ENCODE measurements at places on chromosomes 6 and 20.

GRCh38 chr20:47262008-47262364 lies 94.5 kb downstream of the ZMYND8 start:
- no peak for DNase-seq

- DNase-seq = no peak
These were observed 122.6 kb upstream of the PLCB4 start for GRCh38 chr20:8946036-8946940.

DNA sequence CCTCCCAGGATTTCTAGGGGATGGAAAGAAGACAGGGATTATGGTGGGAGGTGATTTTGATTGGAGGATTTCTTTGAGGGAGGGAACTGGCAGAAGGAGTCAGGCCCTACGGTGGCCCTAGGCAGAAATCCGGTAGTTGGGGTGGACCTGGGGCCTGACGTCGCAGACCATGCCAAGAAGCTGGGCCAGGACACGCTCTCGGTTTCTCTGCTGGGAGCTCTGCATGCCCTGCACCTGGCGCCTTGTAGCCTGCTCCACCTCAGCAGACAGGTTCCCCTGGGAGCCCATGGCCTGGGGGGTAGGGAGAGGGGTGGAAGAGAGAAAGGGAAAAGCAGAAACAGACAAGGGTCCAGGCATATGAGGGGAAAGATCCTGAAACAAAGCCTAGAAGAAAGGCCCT lies 1.1 kb downstream of the ATP6V1G2 start:
- DNase-seq = no peak

DNA sequence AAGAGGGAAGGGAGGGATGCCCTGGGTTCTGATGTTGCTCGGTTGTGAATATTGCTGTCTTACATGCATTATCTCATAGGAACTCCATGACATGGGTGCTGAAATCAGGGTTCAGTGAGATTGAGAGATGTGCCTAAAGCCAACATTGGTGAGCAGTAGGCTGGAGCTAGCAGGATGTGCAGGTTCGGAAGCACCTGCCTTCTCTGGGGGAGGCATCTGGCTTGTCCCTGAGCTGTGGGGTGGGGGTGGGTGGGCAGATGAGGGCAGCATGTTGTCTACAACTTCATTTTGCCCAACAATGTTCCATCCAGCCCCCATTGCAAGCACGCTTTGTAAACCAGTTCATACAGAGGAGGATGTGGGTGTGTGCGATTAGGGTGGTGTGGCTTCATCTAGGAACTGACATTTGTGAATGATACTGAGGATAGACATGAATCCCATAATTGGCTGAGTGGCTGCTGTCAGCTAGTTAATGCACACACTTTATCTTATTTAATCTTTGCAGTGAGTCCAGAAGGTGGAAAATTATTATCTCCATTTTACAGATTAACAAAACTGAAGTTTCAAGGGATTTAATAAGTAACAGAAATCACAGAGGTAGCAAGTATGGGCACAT lies 119.4 kb downstream of the SYNDIG1 start:
- DNase-seq = no peak

GRCh38 chr6:16097382-16098171 lies 31.3 kb upstream of the MYLIP start:
- no peak for DNase-seq

GRCh38 chr20:2606507-2607006 lies 45.9 kb upstream of the NOP56 start:
- no peak for DNase-seq

- DNase-seq = no peak
These were observed 197.6 kb downstream of the DTNBP1 start for GRCh38 chr6:15465212-15465611.

GRCh38 chr20:18304618-18305017 lies 16.3 kb downstream of the ZNF133 start:
- no peak for DNase-seq

GRCh38 chr6:32187009-32187709 lies 2.8 kb downstream of the PBX2 start:
- no peak for DNase-seq

GRCh38 chr20:14951707-14952418 lies 614.5 kb upstream of the FLRT3 start:
- DNase-seq = no peak

DNA sequence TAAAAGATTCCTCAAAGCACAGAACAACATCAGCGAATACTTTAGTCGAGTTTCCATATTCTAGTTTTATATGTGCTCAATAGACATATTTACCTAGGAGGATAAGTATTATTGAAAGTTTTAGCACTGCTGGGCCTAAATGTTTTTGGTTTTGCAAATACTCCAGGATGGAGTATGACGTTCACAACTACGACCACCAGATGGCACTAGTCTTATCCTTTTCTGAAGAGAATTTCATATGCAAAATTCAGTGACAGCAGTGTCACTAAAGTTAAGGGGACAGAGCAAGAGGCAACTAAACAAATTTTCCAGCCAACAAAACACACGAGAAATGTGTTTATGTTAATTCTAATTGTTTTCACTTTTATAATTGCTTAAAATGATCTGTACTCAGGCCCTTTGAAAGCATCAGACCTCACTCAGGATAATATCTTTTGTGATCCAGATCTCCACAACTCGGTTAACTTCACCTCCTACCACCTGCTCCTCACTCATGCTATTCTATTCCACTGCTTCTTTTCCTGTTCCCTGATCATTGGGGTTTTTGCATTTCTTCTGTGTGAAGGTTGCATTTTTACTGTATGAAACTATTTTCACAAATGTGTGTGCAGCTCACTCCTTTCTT lies 220.8 kb downstream of the TRDN start:
- no peak for DNase-seq

DNA sequence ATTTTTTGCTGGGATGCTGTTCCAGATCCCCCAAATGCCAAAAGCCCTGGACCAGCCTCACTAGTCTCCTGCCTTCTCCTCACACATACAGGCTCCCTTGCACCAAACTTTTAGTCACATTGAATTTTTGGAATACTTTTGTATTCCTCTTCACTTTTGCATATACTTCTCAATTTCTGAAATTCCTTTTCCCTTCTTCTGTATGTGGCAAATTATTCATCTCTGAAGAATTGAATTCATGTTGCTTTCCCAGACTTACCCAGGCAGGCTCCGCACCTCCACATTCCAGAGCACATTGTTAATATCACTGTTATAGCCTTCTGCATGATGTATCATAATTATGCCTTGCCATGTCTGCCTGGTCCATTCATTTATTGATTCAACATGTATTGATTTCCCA lies 255.3 kb upstream of the POU3F2 start:
- DNase-seq = no peak

- no peak for DNase-seq
These were observed 27.4 kb upstream of the APCDD1L start for GRCh38 chr20:58542411-58543095.

- DNase-seq = no peak
These were observed 97.2 kb downstream of the JAG1 start for GRCh38 chr20:10576411-10577090.

- peak; percentile 26 for DNase-seq
These were observed 1.5 kb downstream of the RBM38 start for GRCh38 chr20:57392512-57393271.

DNA sequence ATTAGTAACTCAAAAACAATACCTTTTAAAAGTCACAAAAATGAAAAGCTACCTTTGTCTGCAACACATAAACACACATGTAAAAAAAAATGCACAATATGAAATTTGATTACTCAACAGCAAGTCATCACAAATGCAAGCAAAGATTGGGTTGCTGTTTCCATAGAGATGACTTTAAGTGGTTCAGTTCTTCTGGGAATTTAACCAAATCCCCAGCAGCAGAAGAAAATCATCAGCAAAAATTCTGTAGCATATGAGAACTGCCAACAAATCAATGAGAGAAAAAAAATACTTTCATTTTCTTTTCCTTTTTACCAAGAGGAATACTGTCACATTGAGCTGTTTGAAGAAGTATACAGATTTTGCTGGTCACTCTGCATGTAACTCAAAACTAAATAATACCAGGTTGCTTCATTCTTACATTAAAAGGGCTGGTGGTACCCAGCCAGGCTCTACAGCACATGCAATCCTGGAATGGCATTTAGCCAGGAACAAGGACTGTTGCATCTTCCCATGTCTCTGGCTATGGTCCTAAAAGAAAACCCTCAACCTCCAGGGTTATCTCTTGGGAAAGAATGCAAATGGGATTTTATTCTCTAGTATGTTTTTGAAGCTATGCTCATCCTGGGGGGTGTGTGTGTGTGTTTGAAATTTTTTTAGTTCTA lies 158.3 kb downstream of the OPRM1 start:
- DNase-seq = no peak

DNA sequence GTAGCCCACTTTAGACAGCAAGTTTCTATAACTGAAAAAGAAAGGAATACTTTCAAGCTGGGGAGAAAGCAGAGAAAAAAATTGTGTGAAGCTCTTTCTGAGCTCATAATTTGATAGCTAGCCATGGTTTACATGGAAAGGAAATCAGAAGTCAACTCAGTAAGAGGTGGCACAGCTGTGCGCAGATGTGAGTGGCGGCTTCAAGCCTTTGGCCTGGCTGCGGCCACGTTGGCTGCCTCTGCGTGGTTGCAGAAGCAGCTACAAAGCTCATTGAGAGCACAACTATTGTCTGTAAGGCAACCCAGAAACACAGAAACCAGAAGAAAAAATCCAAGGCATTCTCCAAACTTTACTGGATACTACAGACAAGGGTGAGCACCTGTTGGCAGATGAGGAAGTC lies 136.9 kb downstream of the SASH1 start:
- DNase-seq = no peak

GRCh38 chr6:109010705-109011102 lies 83.9 kb downstream of the SESN1 start:
- DNase-seq = no peak

DNA sequence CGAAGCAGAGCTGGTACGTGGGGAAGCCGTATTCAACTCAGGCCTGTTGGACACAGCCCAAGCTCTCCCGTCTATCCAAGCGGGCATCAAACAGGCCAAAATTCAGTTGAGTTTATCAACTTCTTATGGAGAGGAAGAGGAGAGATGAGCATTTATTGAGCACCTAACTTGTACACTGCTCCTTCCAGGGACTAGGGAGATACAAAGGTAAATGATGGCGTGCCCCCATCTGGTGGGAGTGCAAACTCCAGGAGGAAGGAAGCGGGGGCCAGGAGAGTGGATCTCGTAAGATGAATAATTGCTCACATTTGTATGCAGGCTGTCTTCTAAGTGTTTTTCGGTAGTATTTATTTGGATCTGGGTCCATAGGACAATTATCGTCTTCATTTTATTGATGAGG lies 146.6 kb downstream of the SOBP start:
- no peak for DNase-seq

GRCh38 chr20:2535711-2536559 lies 438 bp upstream of the TMC2 start:
- DNase-seq = no peak

DNA sequence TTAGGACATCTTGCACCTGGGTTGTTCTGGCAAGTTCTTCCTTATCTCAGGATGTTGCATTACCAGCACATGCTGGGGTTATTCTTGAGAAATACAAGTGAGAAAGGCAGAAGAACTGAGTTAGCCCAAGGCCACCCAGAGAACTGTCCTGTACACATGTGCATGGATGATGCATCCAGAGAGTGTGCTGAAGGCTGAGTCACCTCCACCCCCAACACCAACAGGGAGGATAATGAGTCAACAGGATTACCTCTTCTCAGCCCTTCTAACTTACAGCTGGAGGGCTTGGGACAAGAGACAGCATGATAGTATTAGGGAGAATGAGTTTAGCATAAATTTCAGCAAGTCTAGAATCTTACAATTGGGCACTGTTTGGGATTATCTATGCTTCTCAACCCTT lies 8.5 kb downstream of the SCGN start:
- no peak for DNase-seq

GRCh38 chr6:10276106-10276505 lies 138.8 kb downstream of the TFAP2A start:
- DNase-seq = no peak

DNA sequence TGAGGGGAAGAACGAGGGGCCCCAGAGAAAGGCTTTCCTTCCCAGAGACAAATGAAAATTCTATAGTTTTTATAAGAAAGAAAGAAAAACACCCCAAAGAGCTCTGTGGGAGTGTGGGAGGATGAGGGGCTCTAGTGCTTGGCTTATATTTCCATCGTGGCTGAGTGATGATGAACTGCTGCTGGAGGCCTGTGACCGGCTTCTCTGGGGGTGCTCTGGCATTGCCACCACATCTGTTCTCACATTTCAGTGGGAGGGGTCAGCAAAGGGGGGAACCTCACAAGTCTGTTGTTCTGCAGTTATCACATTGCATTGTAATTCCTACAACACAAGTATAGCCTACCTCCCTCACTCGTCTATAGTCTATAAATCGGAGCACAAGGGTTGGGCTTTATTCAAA lies 67.6 kb upstream of the BACH2 start:
- DNase-seq = no peak

GRCh38 chr6:18160911-18161310 lies 5.7 kb downstream of the KDM1B start:
- no peak for DNase-seq

DNA sequence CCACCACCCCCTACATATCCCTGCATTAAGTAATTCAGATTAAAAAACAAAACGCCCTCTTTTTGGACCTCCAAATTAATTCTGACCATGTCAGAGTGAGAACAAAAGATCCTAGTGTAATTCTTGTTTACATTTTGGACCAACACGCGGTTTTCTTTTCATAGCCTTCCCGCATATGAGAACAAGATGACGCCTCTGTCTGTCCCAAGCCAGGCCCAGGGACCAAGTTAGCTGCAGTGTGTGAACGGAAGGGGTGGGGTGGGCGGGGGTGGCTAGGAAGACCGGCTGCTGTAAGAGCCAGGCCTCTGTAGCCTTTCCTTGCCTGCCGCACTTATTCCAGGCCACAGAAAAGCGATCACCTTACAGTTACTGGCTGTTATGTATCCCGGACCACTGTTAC lies 68.0 kb downstream of the PLCG1 start:
- no peak for DNase-seq

DNA sequence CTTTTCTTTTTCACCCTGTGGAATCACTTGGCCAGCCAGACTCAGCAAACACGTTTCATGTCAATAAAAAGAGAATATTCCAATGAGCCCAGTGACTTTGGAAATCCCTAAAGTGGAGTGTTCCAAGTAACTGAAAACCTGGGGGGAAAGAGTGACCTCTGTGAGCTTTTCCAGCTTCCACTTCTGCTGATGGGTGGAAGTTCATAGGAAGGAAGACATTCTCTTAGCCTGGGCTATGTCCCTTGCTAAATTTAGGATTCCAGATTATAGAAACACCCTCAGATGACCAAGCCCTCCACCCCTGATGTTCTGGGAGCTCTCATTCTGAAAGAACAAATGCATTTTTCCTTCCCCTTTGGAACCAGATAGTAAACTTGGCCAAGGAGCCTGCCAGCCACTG lies 44.8 kb upstream of the EDN1 start:
- no peak for DNase-seq

All from stimulated activated CD4-positive, alpha-beta T cell treated with anti-CD3 and anti-CD28 coated beads, Interleukin-1b, Interleukin-23, amount 100 ng/mL, for 1 hour (primary cell).